ENCODE measurements at places on chromosomes 6 and 20.

DNA sequence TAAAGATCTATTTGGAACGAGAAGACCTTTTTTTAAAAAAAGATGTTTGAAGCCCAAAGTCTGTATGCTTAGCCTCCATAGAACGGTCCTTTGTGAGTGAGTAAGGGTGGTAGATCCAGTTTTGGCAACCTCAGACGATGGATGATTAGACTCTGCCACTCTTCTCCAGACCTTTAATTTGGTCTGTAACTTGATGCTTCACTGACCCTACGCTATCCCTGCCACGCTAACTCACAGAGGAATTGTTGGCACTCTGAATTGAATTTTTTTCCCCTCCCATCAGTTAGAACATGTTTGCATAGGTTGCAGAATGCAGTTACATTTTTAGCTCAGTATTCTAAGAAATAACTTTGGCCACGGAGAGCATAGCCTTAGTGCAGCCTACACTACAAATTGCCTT is 15.8 kb upstream of the DEK start:
- no peak for DNase-seq

GRCh38 chr6:13470238-13471140 is 16.9 kb downstream of the GFOD1 start:
- no peak for DNase-seq

- no peak for DNase-seq
These were observed 52.9 kb upstream of the BTN3A2 start for GRCh38 chr6:26312096-26312463.

DNA sequence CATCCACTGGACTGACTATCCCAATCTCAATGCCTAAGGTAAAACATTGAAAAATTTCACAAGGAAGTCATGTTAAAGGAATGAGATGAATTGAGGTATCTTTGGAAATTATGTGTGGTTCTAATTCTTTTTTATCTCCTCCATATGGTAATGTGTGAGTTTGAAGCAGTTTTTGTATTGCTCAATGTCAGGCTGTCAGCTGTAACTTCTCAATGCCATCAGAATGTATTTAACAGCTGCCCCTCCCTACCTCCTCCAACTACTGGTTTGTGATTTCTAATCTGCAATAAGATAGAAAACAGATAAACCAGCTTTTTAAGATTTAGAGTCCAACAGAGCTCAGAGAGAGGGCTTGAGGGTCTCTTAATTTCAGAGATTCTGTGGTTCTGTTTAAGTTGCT is 1005.8 kb upstream of the ADGRB3 start:
- no peak for DNase-seq

- no peak for DNase-seq
These were observed 25.0 kb upstream of the EMILIN3 start for GRCh38 chr20:41391587-41392001.

- no peak for DNase-seq
These were observed 623 bp upstream of the SNX9 start for GRCh38 chr6:157822245-157823000.

- no peak for DNase-seq
These were observed 165.0 kb downstream of the SMOC2 start for GRCh38 chr6:168605964-168606363.

DNA sequence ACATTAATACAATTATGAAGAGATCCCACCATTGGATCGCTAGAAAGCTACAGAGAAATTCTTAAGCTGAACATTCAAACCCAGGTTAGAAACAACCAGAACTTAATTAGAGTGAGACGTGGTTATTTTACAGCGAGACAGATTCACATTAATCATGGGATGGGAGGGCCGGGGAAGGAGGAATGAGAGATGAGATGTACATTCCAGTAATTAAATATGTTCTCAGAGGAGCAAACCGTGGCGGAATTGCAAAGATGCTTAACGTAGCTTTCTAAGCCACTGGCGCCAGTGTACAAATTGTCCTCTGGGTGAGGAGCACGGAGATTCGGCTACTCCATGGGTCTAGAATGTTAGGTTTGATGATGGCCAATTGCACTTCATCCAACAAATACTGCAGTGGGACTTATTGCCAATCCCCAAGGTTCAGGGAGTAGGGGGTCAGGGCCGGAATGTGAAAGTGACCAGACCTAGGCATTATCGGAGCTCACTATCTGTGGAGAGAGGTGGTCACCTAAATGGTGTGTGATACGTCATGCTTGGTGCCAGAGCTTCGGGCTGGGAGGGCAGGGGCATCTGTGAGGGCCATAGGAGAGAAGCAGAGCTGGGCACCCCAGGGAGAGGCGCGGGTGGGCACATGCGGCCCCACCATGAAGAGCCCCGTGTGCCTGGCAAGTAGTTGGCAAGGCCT is 114.7 kb downstream of the EDN3 start:
- DNase-seq, result no peak

DNA sequence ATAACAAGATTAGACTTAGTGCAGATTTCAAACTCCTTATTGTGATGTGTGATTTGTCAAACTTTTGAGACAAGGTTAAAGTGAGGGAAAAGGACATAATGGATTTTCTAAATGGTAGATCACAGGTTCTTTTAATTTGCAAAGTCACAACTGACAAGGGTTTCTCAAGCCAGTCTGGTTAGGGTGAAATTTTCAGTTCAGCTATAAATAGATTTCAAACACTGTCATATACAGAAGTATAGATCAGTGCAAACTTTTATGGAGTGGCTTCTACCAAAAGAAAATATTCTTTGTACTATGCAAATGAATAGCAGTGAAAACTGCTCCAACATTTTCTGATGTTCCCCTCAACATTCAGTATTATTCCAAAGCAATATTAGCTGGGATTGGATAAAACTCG is 337.1 kb upstream of the MAN1A1 start:
- no peak for DNase-seq

DNA sequence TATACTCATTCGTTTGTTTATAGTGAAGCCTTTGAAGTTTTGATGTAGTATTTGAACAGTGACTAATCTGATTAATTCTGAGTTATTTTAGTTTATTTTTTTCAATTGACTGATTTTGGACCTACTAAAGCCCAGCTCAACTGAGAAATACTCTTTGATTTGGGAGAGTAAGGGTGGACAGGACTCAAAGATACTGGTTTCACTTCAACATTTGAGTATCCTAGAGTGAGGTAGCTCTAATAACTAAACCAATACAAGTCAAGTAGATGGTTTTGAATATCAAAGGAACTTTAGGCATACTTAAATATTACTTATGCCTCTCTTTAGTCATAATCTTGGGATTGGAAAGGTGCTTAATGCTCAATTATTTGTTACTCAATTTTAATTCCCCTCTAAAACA is 65.6 kb downstream of the ZNF292 start:
- no peak for DNase-seq

GRCh38 chr6:48917233-48917632 is 545.8 kb downstream of the MMUT start:
- DNase-seq, result no peak

GRCh38 chr20:23212464-23212995 is 126.4 kb upstream of the CD93 start:
- DNase-seq, result no peak

GRCh38 chr6:137680705-137681346 is 186.2 kb upstream of the TNFAIP3 start:
- no peak for DNase-seq

DNA sequence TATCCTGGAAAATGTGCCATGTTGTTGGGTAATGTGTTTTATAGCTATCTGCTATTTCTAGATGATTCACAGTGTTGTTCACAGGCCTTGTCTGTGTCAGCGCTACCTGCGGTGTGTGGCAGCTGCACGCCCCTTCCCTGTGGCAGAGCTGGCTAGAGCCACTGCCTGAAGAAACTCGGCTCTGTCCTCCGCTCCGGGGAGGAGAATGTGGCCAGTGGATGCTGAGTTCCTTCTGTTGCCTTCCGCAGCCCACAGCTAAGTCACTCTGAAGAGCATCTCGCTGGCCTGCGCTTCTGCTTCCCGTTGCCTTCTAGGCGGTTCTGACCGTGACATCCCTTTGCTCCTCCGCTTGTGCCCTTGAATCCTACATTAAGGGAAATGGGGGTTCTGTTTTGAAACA is 135.1 kb downstream of the PLG start:
- DNase-seq, result no peak

GRCh38 chr6:101650402-101651100 is 257.0 kb downstream of the GRIK2 start:
- no peak for DNase-seq

DNA sequence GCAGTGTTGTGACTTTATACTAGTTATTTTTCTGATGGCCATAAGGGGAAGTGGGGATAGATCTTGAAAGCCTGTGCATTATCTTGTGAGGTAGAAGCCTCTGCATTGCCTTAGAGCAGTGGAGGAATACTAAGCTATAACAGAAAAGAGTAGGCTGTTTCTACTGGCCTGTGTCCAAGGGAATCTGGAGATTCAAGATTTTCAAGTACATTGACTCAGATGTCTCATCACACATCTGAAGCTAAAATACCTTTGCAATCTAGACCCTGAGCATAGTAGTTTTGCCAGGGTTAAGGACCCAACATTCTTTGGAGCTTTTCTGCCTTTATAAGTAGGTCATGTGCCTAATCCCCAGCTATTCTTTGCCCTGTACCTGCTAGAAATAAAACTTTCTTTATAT is 272.3 kb downstream of the TENT5A start:
- DNase-seq, result no peak

GRCh38 chr6:14986370-14986769 is 259.5 kb upstream of the JARID2 start:
- no peak for DNase-seq

DNA sequence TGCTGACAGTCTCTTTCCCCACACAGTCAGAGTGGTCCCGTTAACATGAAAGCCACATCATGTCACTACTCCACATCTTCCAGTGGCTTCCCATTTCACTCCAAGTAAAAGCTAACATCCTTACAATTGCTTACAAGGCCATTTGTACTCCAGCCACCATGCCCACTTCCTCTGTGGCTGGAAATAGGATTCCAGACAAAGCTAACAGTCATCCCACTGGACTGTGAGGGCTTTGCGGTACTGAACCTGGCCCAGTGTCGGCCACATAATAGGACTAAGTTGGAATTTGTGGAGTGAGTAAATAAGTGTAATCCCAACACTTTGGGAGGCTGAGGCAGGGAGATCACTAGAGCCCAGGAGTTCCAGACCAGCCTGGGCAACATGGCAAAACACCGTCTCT is 10.9 kb downstream of the CCM2L start:
- DNase-seq, result no peak

- no peak for DNase-seq
These were observed 26.8 kb downstream of the HS3ST5 start for GRCh38 chr6:114315831-114316595.

Data from CMK (cell line).